ENCODE measurements at places on chromosomes 1 and 21. TPM values are rescaled to one million over a fixed set of nuclear protein-coding genes. Genes with fewer than 3 reads are reported as not detected.

DNA sequence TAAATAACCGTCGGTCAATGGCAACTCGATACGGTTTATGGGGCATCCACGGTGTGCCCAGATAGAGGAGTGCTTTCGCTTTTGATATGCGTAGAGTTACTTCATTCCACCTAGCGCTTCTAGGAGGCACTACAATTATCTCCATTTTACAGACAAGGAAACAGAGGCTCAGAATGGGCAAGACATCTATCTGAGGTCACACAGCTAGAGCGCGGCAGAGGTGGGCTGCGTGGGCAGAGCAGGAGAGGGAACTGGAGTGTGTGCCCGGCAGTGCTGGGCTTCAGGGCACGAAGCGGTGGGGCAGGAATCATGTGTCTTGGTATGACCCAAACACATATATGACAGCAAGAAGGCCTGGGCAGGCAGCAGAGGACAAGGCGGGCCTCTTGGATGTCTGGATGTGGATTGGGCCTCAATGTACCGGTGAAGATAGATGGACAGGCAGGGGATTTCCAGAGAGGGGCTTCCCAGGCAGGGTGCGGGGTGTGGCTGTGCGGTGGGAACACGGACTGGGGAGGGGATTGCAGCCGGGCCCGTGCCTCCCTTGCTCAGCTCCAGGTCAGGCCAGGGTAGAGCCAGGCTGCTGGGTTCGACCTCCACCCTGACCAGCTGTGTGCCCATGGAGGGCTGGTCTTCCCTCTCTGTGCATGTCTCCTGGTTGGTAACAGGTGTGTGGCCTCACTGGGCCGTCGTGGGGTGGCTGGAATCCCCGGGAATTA lies 21.2 kb downstream of the TP73 start:
- DNase-seq: no peak

Gene MYBPH
- not detected for total RNA-seq

Gene TOMM40L
- total RNA-seq: 30.3 TPM

Gene ATP1A2
- total RNA-seq: 426 TPM

Gene MYCL
- total RNA-seq: 2.1 TPM
